ENCODE measurements at places on chromosomes 6 and 20. TPM values are rescaled to one million over a fixed set of nuclear protein-coding genes. Genes with fewer than 3 reads are reported as not detected.

- DNase-seq, result no peak
Observed at GRCh38 chr20:1473246-1474220, 6.9 kb upstream of the NSFL1C start.

The CFAP61 gene
- total RNA-seq, result 0.24 TPM

DNA sequence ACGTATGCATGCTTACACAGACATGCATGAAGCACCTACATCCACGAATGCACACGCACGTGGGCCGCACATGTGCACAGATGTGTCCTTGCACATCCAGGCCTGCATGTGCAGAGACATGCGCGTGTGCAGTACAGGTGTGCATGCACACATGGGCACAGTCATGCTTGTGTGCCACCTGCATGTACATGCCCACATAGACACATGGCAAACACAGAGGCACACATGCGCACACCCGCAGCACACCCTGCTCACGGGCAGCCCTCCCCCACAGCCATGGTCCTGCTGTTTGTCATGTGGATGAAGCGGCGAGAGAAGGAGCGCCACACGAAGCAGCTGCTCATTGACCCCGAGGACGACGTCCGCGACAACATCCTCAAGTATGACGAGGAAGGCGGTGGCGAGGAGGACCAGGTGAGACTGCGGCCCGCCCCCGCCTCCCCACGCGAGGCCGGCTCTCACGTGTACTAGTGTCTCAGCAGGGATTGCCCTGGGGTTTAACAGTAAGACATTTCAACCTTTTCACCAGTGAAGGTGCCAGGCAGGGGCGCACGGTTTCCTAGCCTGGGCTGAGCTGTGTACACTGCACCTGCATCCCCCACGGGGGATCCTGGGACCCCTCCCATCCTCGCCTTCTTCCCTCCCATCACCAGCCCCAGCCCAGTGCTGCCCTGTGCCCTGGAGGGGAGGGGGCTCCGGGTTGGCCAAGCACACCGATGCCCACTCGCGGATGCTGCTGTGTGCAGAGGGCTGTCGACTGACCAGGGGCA lies 132.8 kb downstream of the TAF4 start:
- DNase-seq, result no peak

DNA sequence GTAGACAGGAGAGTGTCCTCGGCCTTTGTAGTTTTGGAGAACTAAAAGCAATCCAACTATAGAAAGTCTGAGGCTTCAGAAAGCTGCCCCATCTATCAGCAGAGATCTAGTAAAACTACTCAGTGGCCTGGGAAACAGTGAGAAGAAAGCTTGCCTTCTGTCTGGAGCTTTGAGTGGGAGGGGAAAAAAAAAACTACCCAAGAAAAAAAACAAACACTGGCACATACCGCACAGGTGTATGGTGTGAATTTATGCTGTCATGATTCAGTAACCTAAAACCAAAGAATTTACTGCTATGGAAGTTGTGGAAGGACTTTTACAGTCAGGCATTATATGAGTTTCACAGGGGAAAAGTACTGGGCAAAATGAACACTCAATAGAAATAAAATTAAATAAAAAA lies 280.5 kb downstream of the ADGRB3 start:
- no peak for DNase-seq

- DNase-seq, result no peak
Observed at GRCh38 chr6:168067081-168067759, 11.8 kb downstream of the FRMD1 start.

The CCN6 gene
- total RNA-seq, result not detected

GRCh38 chr6:26556263-26557070 lies 18.3 kb downstream of the HMGN4 start:
- peak; percentile 45 for DNase-seq

The HAO1 gene
- 0.05 TPM for total RNA-seq

DNA sequence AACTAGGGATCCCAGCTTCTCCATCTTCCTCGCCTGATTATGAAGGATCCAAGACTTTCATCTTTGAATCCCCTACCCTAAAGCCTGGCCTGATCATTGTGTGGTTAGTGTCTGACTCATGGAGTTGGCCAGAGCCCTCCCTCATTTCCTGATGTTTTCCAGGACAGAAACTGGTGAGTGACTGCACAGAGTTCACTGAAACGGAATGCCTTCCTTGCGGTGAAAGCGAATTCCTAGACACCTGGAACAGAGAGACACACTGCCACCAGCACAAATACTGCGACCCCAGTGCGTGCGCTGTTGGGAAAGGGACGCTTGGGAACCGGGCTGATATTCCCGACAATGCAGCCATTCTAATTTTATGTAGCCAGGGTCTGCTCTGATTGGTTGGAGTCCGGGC lies 4.0 kb downstream of the CD40 start:
- no peak for DNase-seq

DNA sequence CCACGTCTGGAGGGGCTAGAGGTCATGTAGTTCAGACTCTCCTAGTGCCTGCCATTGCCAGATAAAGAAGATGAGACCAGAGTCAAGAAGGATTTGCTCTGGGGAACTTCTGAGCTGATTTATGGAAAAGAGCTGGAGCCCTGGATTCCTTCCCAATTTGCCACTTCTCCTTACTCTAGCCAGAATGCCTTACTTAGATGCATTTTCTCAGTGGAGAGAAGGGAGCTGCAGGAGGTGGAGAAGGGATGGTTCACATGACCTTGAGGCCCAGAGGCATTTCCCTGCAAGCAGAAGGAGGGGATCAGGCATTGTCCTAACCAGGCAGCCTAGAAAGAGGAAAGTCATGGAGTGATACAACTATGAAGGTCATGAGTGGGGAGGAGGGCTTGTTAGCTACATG lies 122.2 kb downstream of the UNC5CL start:
- no peak for DNase-seq

DNA sequence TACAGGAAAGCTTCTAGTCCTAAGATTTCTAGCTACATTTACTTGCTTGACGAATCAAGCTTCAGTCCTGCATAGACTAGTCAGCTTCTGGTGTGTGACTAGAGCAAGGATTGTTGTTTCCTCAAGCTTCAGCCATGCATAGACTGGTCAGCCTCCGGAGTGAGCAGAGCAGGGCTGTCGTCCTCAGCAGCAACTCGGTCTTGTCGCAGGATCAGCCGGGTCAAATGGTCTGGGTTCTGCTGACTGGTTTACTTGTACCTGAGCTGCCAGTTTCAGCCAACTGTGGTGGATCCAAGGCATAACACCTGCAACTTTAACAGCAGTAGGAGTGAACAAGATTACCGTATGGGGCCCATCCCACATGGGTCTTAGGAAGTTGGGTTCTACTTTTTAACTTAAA lies 10.8 kb upstream of the GMPR start:
- no peak for DNase-seq

DNA sequence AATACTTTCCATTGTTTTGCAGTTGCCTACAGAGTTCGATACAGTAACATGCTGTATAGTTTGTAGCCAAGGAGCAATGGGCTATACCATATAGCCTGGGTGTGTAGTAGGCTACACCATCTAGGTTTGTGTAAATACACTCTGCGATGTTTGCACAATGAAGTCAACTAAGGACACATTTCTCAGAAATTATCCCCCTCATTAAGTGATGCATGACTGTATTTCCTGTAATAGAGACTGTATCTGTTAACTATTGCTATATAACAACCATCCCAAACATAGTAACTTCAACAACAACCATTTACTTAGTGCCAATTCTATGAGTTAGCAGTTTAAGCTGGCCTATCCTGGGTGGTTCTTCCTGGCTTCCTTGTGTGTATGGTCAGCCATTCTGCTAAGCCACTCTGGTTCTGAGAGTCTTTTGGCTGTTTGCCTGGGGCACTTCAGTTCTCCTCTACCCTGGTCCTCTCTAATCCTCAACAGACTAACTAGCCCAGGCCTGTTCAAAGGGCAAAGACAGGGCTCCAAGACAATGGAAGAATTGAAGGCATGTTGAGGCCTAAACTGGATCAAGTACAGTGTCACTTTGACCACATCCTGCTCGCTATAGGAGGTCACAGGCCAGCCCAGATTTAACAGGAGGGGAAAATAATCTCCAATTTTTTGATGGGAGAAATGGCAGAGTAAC lies 124.0 kb downstream of the PLCB1 start:
- no peak for DNase-seq
